Posterior vena cava (tissue), 2 donors: ENCODE measurements at places on chromosomes 5 and 9. TPM values are rescaled to one million over a fixed set of nuclear protein-coding genes. Genes with fewer than 3 reads are reported as not detected.
A peak's percentile ranks its signal among the peaks of the same experiment; 100 is the strongest.

GRCh38 chr5:161312882-161313281 lies 233.6 kb downstream of the GABRB2 start:
- DNase-seq = no peak

- DNase-seq = no peak
Measured at GRCh38 chr5:45622365-45622764, 73.8 kb downstream of the HCN1 start.

DNA sequence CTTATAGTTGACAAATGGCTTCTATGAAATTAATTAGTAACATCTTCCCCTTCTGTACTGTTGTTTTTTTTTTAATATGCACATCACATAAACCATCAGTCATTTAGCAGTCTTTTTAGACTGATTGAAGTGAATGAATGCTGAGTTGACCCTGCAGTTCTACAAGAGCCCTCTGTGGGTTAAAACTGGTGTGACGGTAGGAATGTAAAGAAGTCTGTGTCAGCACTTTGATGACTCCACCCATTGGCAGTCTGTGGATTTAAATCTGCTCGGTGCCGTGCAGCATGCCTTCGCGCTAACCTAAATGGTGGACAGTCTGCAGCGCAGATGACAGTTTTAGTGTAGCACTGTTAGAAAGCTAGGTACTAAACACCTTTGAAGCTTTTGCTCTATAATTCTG lies 3.1 kb downstream of the GTF3C4 start:
- DNase-seq = no peak

DNA sequence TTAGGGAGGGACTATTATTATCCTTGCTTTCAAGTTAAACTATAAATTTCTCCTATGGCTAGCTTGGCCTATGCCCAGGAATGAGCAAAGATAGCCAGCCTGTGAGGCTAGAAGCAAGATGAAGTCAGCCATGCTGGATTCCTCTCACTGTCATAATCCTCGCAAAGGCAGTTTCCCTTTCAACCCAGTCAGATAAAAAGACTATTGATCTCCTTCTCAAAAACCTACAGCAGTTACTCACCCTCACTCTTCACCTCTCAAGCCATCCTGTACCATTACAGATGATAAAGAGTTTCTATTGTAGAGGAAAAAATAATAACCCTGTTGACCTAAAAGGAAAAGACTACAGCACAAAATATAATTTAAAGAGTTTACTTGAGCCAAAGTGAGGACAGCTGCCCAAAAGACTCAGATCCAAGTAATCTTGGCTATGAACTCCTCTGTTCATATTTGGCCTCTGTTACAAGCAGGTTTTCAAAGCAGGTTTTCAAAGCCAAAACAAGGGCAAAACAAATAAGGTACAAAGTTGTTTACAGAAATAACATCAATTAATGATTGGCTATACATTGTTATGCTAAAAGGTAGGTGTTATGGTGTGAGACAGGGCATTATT lies 41.7 kb downstream of the KCNV2 start:
- no peak for DNase-seq

DNA sequence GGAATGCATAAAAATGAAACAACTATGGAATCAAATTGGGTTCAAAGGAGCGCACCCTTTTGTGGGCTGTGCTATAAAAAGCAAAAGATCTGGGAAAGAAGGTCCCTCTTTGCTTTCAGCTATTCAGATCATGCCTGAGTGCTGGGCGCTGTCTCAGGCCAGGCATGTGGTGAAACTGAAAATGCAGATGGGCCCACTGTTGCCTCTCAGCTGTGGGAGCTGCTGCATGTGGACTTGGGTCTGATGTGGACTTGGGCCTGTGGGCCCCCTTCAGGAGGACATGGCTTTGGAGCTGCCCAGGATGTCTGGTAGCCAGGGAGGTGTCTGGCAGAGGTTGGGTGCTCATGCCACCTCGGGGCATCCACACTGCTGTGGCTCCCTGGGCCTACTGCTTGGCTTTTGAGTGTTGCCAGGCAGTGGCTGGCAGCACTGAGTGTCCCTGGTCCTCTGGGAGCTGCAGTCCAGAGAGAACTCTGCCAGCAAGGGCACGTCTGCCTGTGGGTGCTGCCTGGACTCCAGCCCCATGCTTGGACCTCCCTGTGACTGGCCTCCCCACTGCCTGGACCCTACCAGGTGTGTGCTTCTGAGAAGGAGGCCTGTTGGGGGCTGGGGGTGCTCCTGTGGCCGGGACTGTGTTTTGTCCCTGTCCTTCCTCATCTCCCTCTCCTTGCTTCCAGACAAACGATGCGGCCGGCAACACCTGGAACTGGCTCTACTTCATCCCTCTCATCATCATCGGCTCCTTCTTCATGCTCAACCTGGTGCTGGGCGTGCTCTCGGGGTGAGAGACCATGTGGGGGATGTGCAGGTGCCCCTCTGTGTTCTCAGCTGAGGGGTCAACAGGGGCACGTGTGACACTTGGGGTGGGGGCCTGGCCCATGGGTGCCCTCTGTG lies 74.3 kb downstream of the CACNA1B start:
- DNase-seq = no peak

DNA sequence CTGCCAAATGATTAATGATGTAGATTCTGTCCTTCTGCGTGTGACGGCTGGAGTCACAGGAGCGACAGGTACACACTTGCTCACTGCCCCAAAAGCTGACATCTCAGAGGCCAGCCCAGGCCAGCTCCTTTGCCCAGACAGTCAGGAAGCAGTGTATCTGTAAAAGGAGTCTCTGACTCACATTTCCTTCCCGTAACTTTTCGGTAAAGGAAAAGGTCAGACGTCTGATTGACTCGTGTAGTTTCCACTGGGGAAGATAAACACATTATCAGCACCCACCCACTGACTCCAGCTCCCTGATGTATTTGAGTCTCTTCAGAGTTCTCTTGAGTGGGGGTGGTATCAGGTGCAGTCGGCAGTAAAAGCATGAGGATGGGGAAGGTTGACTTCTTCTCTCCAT lies 64.4 kb upstream of the WWC1 start:
- DNase-seq = no peak

GRCh38 chr5:116303340-116303739 lies 218.5 kb downstream of the COMMD10 start:
- DNase-seq = no peak

- DNase-seq = no peak
Measured at GRCh38 chr9:107046692-107047091, 183.7 kb downstream of the ZNF462 start.

DNA sequence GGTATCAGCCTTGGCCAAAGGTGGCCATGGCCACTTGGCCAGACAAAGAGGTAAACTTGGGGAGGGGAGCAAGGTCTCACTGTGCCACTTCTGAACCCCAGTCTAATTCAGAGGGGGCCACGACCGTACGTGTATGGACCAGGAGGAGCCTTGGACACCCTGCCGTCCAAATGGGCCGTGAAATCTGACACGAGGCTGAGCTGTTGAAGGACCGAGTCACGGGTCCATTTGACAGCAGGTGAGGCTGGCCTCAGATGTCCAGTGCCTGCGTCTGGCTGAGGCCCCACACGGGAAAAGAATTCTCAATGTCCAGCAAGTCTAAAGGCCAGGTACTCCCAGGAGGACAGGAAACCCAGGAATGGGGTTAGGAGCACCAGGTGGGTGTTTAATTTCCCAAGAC lies 17.7 kb downstream of the CMBL start:
- DNase-seq = peak; percentile 38

DNA sequence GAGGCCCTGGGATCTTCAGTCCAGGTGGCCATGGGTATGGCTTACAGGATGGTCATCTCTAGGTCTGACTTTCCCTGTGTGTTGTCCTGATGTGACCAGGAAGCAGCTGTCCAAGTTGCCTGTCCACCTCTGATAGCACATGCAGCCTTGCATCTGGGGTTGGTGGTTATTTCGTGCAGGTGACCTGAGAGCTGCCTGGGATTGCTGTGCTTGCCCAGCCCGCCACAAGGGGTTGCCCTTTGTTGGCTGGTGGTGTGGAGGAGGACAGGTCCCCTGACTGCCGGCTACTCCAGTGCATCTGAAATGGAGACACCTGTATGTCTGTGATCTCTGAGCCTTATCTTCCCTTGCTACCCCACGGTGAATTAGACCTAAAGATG lies 212.6 kb downstream of the ARHGAP26 start:
- no peak for DNase-seq

GRCh38 chr5:110623874-110624273 lies 102.6 kb downstream of the TMEM232 start:
- no peak for DNase-seq

DNA sequence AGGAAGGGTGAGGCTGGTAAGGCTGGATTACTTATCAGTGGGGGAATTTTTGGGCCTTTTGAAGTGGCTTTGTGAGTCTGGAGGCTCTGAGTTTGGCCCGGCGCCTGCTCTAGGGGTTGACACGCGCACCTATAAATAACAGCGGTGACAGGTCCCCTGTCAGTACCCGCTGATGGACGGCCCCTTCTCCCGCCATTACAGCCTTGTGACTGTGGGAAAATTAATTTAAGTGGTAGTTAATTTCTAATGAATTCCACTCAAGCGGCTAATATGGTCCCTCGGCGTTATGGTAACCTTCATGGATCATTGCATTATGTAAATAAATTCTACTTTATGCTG lies 16.5 kb downstream of the MRPL36 start:
- DNase-seq = peak; percentile 41

DNA sequence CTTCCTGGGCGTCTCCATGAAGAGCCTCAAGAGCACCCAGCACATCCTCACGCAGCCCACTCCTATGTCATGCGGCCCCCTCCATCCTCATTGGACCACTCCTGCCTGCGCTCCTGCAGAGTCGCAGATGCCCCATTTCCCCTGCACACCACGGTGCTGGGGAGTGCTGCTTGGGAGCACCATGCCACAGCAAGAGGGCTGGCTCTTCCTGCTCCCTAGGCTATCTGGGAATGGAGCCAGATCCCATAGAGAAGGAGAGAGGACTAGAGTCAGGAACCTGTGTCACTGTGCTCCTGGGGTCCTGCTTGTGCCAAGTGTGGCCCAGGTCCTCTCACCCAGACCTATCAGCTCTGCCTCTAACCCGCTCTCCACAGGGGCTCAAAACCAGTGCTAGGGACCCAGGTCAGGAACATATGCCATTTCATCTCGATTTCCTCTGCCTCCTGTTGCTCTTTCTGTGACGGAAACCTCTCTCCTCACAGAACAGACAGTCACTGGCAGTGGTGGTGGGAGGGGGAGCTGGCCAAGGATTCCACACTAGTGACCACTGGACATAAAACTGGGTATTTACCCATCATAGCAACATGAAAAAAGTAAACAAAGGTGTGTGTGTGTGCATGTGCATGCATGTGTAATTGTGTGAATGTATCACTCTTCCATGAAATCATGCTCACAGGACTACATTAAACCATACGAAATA lies 178.4 kb downstream of the TTLL11 start:
- DNase-seq = no peak

DNA sequence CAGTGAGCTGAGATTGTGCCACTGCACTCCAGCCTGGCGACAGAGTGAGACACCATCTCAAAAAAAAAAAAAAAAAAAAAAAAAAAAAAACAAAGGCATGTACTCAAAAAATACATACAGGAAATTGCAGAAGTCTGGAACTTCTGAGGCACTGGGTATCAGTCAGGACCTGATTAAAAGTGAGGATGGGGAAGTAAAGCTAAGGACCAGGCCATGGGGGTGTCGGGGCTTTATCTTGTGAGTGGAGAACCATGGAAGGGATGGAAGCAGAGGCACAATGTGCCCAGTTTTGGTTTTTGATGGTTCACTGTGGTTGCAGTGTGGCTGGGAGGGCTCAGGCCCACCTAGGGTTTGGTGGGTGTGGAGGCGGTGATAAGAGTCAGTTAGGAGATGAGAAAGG lies 212.7 kb upstream of the PIK3R1 start:
- no peak for DNase-seq

DNA sequence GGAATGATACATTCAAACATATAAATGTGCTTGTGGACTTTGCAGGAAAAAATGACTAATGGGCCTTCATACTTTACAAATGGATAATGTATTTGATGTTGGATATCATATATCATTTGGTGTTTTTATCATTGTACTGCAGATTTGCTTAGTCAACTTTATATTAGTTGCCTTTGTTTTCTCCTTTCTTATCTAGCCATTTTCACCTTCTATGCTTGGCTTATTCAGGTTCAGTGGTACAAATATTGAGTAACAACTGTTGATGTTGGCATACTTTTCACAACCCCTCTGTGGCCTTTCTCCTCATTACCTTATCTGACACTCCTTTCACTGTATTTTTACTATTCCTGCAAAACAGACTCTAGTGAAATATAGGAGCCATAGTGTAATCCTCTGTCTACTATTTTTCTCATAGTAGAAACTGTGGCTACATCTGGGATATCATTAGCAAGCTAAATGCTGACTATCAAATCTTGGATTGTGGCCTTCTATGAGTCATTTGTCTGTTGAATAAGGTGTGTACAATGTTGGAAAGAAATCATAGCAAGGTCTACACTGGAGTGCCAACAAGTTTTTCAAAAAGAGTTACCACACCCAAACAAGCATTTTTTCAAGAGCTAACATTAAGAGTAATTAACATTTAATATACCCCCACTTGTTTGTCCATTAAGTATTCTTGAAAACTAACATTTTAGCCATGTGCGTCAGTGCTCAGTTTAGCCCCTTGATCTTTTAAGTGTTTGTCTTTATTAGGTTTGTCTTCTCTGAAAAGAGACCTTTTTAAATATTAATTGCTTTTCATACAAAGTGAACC lies 330.1 kb downstream of the ADGRV1 start:
- DNase-seq = no peak

DNA sequence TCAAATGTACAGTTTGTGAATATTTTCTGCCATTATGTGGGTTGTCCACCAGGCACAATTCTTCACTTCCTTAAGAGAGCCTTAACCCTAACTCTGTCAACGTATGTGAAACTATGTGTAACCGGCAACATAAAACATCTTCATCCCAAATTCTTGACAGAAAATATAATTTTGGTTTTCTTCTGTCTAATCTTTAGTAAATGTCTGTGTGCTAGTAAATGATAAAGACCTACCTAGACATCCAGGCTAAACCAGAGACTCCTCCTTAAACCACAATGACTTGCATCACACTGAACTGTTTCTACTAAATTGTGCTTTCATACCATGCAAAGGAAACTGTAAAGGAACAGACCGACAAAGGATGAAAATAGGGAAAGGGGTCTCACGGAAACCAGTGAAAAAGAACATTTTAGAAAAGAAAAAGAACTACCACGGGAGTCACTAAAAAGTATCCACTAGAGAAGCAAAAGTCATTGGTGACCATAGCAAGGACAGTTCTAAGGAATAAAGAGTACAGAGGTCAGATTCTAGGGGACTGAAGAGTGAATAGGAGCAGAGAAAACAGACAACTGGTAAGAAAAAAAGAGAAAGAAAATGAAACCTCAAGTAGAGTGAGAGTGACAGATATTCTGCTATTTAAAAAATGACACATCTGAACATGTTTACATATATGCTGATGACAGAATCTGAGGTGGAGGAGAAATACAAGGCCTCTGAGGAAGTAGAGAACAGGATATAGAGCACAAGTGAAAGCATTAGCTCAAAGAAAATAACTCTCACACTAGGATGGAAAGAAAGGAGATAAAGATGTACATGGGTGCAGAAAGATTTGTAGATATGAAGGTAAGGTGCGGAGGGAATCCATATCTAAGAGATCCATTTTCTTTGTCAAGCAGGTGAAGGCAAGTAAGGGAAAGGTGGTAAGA lies 49.4 kb downstream of the FNIP1 start:
- no peak for DNase-seq

LRRC19 gene
- total RNA-seq = not detected

RFX3 gene
- 7.6 TPM for total RNA-seq

C9orf153 gene
- total RNA-seq = 0.28 TPM

IL33 gene
- total RNA-seq = 93.8 TPM

ACOT12 gene
- not detected for total RNA-seq

CER1 gene
- total RNA-seq = not detected

FOXD4L4 gene
- total RNA-seq = 0.28 TPM

TXNDC8 gene
- total RNA-seq = not detected

FIBCD1 gene
- not detected for total RNA-seq

TMC1 gene
- total RNA-seq = 1.00 TPM
